ENCODE measurements at places on chromosomes 5 and 9.

GRCh38 chr9:86217076-86217755 lies 42.2 kb downstream of the C9orf153 start:
- no peak for DNase-seq

- DNase-seq = no peak
Observed at GRCh38 chr5:17847286-17847685, 213.0 kb downstream of the TAF11L14 start.

GRCh38 chr9:106450549-106450948 lies 412.4 kb upstream of the ZNF462 start:
- DNase-seq = no peak

GRCh38 chr9:79952401-79952800 lies 380.6 kb downstream of the TLE4 start:
- no peak for DNase-seq

GRCh38 chr9:68950689-68951088 lies 63.2 kb downstream of the PRKACG start:
- DNase-seq = no peak

DNA sequence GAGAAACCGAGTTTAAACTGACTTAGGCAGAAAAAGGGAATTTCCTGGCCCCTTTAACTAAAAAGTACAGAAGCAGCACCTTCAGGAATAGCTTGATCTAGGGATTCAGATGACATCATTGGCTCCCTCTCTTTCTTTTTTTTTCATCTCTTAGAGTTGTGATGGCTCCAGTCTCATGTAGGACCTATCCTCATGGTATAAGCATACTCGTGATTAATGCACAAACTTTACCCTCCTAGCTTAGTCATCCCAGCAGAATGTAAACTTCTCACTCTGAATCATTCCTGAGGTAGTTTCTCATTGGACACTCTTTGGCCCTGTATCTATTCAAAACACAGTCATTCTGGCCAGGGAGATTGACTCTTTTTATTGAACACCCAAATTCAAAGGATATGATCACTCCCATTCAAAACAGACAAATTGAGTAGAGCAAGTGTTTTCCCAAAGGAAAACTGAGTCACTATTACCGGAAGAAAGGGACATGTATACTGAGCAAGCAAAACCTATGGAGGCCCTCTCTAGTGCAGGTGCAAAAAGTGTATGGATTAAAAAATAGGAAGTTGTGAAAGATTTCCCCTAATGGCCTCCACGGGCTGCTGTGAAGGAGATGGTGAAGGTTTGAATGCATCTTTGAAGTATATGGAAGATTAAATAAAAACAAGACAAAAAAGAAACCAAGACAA lies 27.6 kb upstream of the SMIM23 start:
- no peak for DNase-seq
